Activated CD8-positive, alpha-beta memory T cell treated with anti-CD3 and anti-CD28 coated beads for 1 hour (primary cell): ENCODE measurements at places on chromosomes 16 and 17.
A peak's percentile ranks its signal among the peaks of the same experiment; 100 is the strongest.

GRCh38 chr17:77889866-77890760 is 68.4 kb upstream of the TNRC6C start:
- no peak for DNase-seq

DNA sequence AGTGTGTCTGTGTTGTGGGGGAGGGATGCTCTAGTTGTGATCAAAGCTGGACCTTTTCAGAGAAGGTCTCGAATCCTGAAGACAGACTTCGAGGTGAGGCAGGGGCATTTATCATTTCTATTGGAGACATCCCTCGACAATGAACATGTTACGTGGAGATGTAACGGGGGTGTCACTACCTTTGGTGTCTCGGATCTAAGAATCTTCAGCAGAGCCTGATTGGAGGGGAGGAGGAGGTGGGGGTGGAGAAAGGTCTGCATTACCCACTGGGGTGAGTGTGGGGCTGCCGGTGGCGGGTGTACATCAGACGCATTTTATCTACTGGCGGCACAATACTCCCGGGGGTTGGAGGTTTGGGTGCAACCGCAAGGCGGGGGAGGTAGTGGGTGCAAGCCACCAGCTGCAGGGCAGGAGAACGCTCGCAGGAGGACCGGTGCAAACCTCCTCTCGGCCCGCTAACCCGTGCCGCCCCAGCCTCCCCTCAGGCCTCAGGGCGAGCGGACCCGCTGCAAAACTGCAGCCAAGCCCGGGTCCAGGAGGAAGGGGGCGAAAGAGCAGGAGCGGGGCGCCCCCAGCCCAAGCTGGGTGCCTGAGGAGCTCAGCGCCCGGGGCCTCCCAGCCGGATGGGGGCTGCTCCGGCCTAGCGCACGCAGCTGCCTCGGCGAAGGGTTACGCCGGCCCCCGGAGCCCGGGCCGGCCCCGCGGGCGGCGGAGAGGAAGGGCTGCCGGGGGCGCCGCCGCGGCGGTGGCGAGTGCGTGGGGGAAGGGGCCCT is 735 bp downstream of the ZNF652 start:
- peak; percentile 77 for DNase-seq

DNA sequence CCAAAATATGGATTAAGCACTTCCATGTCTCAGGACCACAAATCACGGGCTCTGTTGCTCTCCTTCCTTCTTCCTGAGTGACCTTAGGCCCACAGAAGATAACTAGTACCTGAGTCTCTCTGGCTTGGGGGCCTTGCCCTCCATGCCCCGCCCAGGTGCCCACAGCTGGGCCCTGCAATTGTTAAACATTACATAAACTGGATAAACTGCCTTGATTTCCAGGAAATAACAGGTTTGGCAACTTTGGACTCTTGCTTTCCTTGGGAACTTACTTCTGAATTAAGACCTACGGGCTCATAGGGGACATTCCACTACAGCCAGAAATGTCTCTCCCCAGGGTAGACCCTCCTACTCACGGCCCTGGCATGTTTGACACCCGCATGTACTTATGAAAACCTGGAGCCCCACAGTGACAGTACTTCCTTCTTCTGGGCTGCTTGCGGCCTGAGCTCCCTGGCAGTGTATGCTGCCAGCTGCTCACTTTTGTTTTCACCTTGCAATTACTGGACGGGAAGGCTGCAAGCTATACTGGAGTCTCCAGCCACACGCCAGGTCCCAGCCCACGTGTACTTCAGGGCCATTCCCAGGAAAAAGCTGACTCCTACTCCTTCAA is 2.3 kb upstream of the UBALD2 start:
- DNase-seq: no peak

DNA sequence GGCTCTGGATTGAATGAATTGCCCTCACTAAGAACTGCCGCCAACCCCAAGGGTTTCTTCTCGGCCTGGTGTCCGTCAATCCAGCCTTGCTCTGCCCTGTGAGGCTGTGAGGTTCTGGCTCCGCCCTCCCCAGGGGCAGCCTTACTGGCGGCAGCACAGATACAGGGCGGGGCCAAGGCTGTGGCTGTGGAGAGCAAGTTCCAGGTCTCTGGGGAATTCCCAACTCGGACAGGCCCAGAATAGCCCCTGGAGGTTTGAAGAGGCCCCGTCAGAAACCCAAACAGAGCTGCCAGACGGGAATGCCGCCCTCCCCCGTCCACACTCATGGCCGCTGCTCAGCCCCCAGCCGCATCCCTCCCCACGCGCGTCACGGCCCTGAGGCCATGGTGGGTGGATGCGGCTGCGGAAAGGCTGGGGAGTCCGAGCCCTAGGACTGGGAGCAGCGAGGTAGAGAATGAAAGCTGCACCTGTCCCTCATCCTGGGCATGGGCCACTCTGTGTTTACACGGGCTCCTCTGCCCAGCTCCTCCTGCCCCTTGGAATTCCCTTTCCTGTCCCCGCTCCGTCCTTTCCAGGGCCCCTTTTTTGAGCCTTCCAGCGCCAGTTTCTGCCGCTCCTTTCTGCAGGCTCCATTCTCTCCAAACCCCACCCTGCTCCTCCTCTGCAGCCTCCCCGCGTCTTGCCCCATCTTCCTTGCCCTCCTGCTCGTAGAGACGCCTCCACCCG is 660 bp upstream of the PRRT2 start:
- DNase-seq: no peak

DNA sequence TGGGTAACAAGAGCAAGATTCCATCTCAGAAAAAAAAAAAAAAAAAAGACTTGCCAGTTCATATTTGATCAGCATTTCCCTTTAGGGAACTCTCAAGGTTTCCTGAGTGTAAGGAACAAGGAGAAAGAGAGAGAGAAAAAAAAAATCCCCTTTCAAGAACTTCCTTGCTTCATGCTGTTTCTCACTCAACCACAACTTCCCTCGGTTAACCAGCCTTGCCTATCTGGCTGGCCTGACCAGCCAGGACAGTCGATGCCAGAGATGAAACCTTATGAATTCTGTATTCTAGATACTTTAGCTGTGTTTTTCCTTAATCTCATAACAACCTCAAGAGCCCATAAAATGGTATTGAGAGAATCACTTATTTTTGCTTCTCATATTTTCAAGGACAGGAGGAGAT is 2.6 kb upstream of the N4BP1 start:
- no peak for DNase-seq

DNA sequence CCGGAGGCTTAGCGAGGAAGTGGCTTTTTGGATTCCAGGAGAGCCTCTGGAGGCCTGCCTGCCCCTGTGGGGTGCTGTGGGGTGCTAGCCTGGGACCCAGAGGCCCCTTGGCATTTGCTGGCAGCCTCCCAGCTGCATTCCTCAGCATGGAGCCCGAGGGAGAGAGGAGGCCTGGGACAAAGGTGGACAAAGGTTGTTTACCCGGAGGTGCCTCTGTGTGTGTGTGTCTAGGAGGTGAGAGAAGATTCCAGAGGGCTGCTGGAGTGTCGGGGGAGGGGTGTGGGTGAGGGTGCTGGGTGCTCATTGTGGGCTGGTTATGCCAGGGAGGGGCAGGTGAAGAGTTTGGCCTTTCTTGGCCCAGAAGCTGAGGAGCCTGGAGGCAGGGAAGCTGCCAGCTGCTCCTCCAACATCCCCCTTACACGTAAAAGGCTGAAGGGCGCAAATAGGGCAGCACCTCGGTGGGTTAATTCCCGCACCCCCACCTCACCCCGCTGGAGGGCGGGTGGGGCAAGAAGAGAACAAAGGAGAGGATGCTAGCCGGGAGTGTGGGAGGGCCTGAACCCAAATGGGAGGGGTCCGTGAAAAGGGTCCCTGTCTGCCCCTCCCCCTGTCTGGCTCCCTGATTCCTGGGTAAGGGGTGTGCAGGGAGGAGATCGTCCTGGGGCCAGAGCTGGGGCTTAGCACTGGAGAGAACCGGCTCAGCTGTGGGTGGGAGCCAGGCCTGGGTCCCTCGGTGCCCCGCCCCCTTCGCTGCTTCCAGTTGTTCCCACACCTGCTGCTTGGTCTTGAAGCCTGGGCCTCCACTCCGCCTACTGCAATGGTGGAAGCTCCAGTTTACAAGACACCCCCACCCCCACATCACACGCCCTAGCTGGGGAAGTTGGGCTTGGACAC is 9.9 kb downstream of the HEXIM2 start:
- DNase-seq: no peak

DNA sequence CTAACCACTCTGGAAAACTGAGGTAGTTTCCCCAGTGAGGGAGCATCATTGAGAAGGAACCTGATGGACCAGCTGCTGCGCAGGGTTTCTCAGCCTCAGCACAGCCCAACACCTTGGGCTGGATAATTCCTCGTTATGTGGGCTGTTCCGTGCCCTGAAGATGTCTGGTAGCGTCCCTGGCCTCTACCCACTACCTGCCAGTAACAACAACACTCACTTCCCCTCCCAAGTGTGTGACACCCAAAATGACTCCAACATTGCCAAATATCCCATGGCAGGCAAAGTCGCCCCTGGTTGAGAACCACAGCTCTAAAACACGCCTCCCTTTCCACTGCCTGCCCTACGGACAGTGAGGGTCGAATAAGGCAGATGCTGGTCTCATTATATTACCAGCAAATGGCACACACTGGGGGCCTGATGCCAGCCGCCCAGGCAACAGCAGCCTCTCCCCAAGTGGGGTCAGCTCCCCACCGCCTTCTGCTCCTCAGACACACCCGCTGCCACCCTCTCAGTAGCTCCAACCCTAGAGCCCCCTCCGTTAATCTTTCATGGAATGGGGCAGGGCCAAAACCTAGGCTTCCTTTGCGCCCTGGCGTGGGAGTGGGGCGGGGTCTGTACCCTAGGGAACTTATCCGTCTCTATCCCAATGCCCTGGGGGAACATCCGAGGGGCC is 1.0 kb downstream of the RHBDF2 start:
- DNase-seq: no peak

DNA sequence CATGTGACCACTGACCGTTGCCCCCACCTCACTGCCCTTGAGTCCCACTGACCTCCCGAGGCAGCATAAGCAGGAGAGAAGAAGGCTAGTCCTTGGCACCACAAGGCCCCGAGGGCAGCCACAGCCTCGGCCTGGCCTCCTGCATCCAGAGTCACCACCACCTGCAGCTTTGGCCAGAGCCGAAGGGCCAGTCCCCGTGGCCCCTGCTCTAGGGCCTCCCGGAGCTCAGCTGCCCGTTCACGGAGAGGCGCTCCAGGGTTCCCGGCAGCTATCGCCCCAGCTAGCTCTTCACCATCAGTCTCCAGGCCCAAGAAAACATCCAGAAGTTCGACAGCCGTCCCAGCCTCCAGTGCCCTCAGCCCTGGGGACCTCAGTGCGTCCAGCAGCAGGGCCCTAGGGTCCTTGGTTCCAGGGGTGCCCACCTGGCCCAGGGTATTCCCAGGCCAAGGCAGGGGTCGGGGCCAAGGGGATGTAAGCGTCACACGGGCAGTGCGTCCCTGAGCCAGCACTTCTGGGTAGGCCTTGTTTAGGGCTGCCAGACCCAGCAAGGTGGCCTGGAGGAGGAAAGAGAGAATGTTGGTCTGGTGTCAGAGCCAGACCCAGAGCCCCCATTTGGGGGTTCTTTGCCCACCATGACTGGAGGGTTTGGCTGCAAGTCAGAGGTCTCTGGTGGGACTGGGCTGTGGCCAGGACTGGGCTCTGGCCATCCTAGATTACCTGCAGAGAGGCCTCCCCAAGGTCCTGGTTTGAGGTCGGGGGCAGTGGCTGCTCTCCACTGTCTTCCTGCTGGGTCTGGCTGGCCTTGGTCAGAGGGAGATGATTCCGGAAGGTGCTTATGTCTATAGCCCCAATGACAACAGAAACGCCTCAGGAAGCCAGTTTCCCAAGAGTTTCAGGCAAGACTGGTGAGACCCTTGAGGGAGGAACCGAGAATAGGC is 1.8 kb downstream of the GHDC start:
- no peak for DNase-seq

- no peak for DNase-seq
Measured at GRCh38 chr17:43611230-43611969, 50.3 kb downstream of the MEOX1 start.

- no peak for DNase-seq
Measured at GRCh38 chr16:9351841-9352434, 260.5 kb downstream of the HAPSTR1 start.

DNA sequence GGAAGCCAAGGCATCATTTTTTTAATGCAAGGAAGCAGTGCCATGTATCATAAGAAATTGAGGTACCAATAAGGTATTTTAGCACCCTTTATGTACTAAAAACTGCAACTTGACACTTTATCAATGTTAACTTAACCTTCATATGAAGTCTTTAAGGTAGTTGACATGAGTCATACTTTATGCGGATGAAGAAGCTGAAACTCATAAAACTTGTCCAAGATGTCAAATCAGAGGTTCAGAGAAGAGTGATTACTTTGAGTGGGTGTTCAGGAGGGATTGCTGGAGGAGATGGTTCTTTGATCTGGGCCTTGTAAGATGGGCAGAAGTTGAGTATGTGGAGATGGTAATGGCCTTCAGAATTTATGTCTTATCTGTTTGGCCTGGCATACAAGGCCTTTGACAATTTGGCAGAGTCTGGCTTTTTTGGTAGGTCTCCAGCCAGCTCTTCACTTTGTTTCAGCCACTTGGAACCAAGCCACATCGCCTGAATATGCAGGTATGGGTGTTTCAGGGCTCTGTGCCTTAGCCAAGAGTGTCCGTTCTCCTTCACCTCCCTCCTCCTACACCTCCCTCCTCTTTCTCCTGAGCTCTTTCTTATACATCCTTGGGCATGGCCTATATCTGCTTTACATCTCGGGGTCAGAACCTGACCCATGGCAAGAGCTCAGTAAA is 23.7 kb downstream of the YPEL2 start:
- no peak for DNase-seq

DNA sequence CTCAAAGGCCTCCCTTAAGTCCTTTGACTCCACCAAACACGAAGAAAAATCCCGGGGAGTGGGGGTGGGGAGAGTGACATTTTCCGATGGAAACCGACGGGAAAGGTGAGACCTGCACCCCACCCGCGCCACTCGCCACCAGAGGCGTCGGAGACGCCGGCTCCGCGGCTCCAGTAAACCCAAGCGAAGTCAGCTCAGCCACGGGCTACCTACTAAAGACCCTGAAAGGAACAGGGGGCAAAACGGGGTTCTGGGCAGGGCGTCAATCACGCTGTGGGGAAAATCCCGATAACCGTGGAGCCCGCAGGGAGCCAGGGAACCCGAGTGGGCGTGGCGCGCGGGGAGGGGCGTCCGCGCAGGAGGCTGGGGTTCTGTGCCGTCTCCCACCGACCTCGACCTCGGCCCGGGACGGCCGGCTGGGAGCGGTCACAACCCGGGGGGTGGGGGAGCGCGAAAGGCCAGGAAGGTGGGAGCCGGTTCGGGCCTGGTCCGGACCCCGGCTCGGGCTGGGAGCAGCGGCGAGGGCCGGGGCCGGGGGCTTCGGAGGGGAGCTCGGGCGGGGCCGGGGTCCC is 565 bp downstream of the WDR45B start:
- peak; percentile 31 for DNase-seq

DNA sequence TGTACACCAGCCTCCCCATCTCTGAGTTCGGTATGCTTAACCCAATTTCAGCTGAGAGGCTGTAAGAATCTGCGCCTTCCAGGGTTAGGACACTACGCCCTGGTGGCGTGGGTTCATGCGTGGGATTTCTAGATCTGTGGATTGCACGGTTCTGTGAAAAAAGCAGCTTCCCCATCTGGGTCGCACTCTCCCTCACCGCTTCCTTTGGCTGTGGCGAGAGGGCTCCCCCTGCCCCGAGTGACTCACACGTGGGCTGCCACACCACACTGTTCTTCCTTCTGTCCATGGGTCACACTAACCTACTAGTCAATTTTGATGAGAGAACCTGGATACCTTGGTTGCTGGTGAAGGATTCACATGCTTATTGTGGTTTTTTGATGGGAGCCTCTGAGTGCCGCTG is 256.0 kb upstream of the MAF start:
- no peak for DNase-seq
